ENCODE measurements at places on chromosomes 5 and 9.

- peak; percentile 24 for DNase-seq
Measured at GRCh38 chr9:89657765-89658164, 53.0 kb downstream of the GADD45G start.

- DNase-seq: no peak
Measured at GRCh38 chr9:100474082-100474923, 1.4 kb downstream of the TMEFF1 start.

DNA sequence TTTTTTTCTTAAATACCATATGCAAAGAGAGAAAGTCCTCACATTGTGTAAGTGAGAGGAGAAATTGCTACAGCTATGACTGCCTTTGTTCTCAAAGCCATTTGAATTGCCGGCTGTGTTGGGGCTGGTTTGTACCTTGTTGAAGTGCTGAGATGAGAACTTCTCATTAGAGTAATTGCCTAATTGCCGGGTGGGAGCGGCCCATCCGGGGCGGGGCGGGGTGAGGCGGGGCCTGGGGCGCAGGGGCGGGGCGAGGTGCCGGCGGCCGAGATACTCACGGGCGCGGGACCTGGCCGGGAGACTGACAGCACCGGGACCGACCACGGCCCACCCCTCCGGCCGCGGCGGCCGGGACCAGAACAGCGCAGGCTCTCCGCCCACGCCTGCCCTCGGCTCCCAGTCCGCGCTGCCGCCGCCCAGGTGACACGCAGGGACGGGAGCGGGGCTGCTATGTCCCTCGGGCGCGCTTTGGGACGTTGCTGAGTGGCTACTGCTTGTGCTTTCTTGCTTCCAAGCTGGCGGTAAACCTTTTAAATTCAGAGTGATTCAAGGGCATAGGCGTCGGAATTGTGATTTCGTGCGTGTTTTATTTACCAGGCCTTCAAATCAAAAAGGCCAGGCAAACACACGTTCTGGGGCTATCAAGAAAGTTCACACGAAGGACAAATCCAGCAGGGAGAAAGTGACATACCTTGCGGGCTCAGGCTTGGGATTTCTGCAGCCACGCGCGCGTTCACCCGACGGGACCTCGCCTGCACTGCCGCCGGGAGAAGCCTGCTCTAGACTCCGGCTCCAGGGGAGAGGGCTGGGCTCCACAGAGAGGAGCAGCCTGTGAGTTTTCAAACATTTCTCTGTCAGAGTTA is 269.1 kb downstream of the FANCC start:
- DNase-seq: peak; percentile 68

DNA sequence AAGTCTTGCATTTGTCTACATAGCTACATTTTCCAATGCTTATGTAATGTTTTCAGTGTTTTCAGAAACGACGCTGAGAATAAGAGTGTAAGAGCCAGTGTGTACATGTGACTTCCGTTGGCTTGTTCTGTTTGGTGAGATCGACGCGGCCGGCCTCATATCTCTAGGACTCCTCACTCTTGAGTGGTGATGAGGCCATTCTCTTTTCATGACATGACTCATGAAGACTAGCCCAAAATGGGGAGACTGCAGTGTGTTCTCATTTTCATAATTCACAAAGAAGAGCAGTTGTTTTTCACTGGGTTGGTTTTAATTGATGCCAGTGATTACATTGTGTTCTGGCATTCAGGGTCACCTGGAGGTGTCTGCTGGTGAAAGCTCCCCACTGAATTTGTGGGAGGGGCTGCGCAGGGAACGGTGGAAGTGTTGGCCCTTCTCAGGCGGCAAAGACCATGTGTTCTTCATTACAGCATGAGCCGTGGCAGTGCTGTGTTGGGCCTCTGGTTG is 131.5 kb upstream of the OTULINL start:
- DNase-seq: no peak
